Bone marrow (tissue), 2 donors: ENCODE measurements at places on chromosomes 12 and 14.

- DNase-seq: no peak
Measured at GRCh38 chr14:36721877-36722276, 60.2 kb downstream of the PAX9 start.

GRCh38 chr14:60926002-60926401 is 54.9 kb downstream of the TRMT5 start:
- DNase-seq: no peak

DNA sequence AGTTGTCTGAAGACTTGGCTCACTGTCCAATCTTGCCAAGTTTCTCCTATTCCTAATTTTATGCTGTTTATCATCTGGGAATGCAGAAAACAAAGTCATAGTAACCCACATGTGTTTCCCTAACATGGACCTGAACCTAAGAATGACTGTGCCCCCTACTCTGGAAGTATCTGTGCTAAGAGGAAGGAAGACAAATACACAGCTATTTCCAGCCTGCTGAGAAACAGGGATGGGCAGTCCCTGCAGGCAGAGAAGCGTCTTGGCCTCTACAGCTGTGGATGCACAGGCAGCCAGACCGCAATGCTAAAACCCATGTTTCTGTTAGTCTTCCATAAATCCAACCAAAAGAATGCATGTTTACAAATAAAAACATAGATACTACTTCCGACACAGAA is 56.2 kb downstream of the DUSP16 start:
- no peak for DNase-seq

DNA sequence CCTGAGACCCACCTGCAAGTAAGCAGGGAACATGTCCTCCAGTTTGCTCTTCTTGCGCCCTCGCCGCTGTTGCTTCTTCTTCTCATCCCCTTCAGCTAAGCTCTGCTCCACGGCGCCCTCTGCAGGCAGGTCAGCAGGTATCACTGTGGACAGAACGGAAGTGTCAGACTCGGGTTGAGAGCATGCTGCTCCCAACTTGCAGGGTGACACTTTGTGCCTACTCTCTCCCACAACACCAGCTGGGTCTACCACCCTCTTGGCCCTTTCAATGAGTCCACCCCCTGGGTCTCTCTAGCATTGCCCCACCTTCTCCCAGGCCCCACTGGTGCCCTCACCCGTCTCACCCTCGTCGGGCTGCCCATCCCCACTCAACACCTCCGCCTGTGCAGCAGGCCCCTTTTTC is 16.7 kb downstream of the KMT2D start:
- peak; percentile 72 for DNase-seq

DNA sequence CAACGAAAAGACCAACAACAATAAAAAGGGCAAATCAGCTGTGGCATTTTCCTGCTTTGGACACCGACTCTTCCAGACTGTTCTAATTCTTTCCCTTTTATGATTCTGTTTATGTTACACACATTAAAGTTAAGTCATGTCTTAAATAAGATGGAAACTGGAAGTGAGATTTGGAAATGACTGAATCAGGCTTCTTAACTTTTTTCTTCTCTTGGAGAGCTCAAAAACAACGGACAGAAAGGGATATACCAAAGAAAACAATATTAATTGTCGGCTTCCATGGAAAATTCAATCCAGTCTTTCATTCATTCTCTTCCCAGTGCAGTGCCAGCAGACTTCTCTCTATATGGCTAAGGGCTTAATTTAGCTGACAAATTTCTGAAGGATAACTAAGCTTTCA is 214.9 kb upstream of the DDHD1 start:
- DNase-seq: no peak

DNA sequence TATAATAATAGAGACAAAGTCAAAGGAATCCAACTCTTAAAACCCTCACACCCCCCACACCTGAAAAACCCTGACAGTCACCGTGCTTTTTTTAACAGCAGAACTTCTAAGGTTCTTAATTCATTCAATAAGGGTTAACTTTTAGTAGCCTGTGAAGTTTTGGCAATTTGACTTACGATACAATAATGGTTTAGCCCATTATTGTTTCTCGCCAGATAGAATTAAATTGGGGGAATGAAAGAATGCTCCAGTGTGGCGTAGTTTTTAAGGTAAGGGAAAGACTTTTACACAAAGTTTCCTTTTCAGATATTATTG is 604 bp upstream of the MAGOHB start:
- no peak for DNase-seq

GRCh38 chr12:67804168-67804567 is 155.6 kb downstream of the DYRK2 start:
- DNase-seq: no peak

DNA sequence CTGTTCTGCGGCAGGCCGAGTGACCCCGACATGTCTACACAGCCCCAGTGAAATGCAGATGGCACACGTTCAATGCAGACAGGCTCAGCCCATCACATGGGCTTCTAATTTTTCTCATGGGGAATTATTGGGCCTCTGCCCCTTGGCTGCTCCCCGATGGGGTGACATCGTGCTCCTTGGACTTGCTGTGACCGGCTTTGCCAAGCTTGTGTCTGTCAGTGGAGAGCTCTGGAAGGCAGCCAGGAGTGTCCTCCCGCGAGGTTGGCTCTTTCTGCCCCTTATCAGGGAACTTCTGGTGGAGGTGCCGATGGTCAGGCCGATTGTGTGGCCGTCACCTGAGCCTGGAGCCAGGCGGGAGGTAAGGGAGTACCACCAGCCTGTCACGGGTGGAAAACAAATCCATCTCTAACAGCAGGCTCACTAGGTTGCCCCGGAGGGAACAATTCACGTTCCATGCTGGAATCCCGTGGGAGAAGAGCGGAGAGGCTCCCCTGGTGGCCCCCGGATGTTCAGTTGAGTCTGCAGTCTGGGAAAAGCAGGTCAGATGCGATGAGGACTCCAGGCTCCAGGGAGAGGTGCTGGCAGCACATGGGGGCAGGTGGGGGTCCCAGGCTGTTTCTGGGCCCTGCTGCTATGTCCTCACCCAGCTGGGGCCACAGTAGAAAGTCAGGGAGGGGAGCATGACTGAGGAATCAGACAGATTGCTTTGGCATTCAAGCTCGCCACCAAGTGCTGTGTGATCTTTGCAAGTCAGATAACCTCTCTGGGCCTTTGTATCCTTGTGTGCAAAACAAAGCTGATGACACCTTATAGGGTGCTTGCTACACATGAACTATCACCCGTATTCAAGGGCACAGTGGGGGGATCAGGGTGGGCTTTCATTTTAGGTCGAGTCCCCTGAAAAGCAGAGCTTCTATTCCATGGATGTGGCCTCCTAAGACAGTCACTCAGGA is 43.2 kb upstream of the EML1 start:
- DNase-seq: no peak

DNA sequence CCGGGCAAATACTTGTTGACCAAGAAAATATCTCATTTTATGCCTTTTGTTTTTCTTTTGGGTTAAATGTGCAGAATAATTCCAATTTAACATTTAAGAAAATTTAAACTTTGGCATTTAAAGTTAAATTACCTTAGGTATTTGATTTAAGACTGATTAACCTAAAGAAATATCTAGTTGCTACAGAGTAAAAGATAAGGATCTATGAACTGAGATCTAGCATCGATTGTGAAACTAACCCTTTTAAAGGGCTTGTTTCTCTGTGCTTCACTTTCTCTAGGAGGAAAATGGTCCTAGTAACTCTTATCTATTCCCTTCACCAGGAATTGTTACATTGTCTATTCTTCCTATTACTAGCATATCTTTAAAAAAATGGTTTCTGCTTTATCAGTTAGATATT is 2.6 kb upstream of the TTC8 start:
- DNase-seq: no peak

DNA sequence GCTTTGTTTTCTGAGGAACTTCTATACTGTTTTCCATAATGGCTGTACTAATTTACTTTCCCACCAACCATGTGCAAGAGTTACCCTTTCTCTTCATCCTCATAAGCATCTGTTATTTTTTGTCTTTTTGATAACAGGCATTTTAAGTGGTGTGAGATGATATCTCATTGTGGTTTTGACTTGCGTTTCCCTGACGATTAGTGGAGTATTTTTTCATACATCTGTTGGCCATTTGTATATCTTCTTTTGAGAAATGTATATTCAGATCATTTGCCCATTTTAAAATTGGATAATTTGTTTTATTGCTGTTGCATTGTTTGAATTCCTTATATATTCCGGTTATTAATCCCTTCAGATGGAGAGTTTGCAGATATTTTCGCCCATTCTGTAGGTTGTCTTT is 10.2 kb upstream of the HMGA2 start:
- DNase-seq: no peak

- peak; percentile 65 for DNase-seq
Measured at GRCh38 chr12:6937481-6938352, 5.9 kb upstream of the RNU7-1 start.
